Glomerular endothelial cell (primary cell): ENCODE measurements at places on chromosomes 12 and 14. TPM values are rescaled to one million over a fixed set of nuclear protein-coding genes. Genes with fewer than 3 reads are reported as not detected.

GRCh38 chr12:128387811-128388422, 120.9 kb downstream of the TMEM132C start:
- no peak for DNase-seq

DNA sequence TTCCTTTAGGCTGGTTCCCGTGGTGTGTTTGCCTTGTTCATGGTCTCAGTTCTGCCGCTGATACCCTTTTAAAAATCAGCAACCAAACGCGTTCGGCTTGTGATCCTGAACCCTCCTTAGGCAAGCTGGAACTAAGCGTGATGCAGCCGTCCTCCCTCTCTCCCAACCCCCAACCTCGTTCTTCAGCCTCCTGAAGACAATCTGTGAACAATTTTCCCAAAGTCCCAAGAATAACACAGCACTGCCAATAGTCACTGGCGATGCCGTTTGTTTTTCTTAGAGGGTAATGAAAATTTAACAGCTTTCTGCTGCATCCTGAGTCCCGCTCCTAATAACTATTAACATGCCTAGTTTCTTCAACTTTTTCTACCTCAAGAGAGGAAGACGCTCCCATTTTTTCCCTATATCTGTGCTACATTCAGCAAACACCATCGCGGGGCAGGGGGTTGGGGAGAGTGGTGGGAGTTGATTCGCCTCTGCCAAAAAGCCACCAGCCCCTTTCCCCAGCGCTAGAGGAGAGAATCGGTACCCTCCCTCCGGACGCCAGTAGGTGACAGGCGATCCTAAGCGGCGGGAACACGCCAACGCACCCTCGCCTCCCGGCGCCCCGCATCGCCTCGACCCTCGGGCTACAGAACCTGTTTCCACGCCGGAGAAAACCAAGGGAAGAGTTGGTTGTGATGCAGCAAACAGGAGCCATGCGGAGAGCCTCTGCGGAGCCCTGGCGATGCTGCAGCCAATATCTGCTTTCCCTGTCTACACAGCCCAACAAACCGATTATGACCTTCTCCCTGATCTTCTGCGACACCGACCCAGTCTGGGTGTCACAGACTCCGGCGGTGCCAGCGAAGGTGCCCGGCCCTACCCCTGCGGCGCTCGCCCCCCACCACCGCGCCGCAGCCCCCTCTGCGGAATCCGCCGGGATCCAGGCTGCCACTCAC, 752 bp downstream of the PRICKLE1 start:
- DNase-seq, result no peak

DNA sequence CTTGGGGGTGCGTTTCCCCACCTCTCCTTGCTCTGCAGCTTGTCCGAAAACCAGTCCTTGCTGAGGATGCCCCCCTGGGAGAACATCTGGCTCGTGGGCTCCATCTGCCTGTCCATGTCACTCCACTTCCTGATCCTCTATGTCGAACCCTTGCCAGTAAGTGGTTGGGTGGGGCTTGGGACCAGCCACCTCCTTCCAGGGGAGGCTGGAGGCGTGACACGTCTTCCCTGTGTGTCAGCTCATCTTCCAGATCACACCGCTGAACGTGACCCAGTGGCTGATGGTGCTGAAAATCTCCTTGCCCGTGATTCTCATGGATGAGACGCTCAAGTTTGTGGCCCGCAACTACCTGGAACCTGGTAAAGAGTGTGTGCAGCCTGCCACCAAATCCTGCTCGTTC, 57.5 kb downstream of the ANAPC7 start:
- DNase-seq, result no peak

DNA sequence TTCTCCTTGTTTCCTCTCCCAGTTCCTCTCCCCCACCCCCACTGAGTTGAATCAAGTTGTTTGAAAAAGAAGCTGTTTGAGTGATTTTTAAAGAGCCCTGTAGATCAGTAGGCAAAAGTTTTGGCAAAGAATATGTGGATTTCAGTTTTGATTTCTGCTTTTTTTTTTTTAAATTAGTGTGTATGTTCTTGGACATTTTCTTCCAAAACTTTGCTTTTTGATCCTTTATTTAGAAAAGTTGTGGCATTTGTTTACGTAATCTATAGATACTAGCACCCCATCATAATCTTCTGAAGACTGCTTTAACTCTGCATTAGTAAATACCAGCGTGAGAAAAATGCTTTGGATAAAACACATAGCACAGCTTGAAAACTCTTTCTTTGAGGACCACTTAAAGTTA, 190.3 kb upstream of the SEL1L start:
- no peak for DNase-seq

DNA sequence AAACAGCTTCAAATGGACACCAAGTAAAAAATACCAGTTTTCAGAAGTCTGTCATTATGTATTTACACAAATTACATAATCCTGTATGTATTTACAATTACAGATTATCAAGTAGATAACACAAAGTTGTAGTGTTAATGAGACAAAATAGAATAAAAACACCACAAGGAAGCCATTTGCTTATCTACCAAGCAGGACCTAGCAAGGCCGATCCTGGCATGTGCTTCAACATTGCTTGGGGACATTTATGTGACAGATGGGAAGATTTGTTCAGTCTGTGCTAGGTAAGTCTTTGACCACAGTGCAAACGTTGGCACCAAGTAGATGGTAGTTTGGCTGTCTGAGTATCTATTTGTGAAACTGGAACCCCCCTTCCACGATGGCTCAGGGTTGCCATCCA, 35.8 kb downstream of the BCAT1 start:
- DNase-seq, result no peak

DNA sequence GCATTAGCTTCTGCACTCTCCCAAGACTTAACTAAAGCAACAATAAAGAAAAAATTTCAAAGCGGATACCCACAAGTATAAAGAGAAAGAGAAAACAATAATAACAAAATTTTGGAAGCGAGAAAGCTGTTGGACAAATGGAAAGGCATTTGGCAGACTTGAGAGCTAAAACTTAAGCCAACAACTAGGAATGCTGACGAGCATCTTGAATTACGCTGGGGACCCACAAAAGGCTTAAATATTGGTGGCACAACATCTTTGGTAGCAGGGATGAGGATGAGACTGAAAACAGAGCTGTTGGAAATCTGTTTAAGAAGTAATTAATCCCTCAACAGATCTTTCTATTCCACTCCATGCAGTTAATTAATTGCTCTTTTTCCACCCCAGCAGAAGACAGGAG, 49.8 kb downstream of the LLPH start:
- no peak for DNase-seq

GRCh38 chr12:21818627-21819026, 44.1 kb upstream of the KCNJ8 start:
- no peak for DNase-seq

DNA sequence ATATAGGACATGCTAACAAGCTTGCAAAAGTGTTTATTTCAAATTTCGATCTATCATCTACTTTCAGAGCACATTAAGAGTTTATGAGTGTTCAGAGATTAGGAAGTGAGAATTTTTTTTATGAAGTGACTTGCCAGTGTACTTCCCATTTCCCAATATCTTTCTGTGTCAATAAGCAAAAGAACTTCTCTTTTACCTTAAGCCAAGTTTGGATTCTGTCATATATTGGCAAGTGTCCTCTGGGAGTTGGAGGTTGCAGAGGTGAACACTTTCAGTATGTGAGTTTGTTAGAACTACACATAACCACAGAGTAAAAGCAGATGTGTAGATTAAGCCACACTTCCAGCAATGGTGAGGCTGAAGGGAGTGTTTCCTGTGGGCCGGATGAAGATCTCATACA, 16.6 kb upstream of the KLRF1 start:
- DNase-seq, result no peak

- no peak for DNase-seq
Observed at GRCh38 chr12:768434-768833, 16.1 kb downstream of the WNK1 start.

DNA sequence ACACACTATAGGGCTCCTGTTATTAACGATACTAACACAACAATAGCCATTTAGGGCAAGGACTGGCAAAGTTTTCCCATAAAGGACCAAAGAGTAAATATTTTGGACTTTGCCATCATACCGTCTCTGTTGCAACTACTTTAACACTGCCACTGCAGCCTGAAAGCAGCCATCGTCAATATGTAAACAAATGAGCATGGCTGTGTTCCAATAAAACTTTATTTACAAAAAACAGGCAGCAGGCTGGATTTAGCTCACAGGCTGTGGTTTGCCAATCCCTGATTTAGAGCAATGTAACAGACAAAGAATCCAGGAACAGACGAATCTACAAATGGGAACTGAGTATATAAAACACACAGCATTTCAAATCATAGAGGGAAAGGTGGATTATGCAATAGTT, 84.1 kb downstream of the FRMD6 start:
- no peak for DNase-seq

GRCh38 chr14:73245480-73246325, 8.4 kb downstream of the PAPLN start:
- DNase-seq, result no peak

DNA sequence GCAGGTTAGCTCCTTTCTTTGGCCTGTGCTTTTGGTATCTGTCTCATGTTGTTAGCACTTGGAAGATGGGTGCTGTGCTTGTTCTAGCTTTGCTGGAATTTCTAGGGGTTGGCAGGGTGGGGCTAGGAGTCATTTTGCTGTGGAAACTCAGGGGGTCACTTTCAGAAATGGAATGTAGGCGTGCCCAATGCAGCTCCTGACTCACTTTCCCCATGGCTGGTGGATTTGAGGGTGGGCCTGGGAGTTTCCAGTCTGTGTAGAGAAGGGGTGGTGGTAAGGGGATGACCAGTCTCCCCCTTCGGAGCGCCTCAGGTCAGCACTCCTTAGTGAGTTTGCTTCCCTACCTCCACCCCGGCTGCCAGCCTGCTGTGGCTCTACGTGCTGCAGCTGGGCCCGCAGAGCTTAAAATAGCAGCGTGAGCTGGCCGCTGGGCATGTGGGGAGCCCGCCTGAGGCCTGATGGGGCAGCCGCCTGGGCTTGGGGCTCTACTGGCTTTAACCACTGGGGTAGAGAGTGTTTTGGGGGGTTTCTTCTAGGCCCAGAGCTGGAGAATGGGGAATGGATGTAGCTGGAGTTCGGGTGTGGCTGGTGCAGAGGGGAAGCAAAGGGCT, 108.2 kb downstream of the TSPAN9 start:
- DNase-seq, result no peak

DNA sequence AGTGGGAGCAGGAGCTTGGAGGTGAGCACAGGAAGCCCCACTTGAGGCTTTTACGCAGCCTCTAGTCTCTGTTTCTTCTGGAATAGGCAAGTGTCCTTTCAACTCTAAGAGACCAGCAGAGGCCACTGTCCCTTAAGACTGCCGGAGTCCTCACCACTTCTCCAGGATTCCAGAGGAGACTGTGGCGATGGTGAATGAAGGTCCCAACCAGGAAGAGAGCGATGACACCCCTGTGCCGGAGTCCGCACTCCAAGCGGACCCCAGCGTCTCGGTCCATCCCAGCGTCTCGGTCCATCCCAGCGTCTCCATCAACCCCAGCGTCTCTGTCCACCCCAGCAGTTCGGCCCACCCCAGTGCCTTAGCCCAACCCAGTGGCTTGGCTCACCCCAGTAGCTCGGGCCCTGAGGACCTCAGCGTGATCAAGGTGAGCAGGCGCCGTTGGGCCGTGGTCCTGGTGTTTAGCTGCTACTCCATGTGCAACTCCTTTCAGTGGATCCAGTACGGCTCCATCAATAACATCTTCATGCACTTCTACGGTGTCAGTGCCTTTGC, 442 bp downstream of the FLVCR2 start:
- DNase-seq, result no peak

DNA sequence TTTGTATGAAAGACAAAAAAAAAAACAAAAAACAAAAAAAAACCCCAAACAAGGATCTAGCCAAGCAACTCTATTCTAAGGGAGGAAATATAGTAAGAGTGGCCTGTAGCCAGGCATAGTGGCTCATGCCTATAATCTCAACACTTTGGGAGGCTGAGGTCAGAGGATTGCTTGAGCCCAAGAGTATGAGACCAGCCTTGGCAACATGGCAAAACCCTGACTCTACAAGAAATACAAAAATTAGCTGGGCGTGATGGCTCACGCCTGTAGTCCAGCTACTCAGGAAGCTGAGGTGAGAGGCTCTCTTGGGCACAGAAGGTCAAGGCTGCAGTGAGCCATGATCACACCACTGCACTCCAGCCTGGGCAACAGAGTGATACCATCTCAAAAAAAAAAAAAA, 47.9 kb downstream of the TMEM117 start:
- DNase-seq, result no peak

GRCh38 chr12:9969673-9970072, 1.5 kb upstream of the CLEC12A start:
- no peak for DNase-seq

GRCh38 chr12:20212658-20213555, 155.4 kb upstream of the PDE3A start:
- DNase-seq, result peak; percentile 99

DNA sequence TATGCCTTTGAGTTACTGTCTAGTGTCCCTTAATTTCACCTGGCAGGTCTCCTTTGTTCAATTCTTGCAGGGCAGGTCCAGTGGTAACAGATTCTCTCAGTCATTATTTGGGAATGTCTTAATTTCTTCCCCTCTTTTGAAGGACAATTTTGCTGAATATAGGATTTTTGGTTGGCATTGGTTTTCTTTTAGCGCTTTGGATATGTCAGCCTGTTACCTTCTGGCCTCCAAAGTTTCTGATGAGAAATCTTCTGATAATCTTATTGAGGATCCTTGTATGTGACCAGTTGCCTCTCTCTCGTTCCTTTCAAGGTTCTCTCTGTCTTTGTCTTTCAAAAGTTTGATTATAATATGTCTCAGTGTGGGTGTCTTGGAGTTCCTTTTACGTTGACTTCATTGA, 38.1 kb downstream of the ZDHHC17 start:
- DNase-seq, result no peak

DNA sequence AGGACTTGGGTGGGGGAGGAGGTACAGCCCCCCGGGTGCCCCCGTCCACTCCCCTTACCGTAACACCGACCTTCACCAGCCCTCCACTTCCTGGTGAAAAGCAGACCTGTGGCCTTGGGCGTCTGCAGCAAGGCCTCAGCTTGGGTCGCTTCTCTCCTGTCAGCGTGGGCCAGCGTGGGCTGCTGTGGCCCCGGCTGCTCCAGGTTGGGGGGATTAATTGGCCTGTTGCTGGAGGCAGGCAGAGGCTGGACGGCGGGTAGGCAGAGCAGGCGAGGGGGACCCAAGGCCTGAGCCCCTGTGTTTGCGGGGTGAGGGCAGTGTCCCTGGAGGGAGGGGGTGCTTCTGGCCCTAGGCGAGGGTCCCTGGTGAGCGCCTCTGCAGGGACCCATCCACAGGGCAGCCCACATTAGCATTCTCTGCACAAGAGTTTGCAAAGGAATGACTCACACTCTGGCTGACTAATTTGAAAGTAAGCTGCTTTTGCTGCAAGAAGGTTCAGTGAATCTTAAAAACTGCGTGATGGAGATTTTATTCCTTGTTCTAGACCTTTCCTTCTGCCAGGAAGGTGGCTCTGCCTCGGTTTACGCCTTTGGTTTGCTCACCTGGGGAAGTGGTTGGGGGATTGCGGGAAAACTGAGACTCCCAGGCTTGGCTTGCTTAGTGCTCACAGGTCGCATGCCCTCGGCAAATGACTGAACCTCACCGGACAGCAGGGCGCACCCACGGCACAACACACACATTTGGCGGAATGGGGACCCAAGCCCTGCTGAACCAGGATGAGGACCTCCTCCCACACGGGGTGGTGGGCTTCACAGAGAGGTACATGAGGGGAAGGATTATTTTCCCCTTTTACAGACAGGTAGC, 37.9 kb upstream of the DLK1 start:
- no peak for DNase-seq

Gene ESPL1
- total RNA-seq, result 2.6 and 4.8 TPM in 2 replicates

Gene GON7
- 10.3 and 11.2 TPM in 2 replicates for total RNA-seq

Gene MRPS35
- 41.3 and 42.6 TPM in 2 replicates for total RNA-seq

Gene PPM1H
- total RNA-seq, result 4.1 and 7.2 TPM in 2 replicates
